ENCODE measurements at places on chromosomes 16 and 17.

DNA sequence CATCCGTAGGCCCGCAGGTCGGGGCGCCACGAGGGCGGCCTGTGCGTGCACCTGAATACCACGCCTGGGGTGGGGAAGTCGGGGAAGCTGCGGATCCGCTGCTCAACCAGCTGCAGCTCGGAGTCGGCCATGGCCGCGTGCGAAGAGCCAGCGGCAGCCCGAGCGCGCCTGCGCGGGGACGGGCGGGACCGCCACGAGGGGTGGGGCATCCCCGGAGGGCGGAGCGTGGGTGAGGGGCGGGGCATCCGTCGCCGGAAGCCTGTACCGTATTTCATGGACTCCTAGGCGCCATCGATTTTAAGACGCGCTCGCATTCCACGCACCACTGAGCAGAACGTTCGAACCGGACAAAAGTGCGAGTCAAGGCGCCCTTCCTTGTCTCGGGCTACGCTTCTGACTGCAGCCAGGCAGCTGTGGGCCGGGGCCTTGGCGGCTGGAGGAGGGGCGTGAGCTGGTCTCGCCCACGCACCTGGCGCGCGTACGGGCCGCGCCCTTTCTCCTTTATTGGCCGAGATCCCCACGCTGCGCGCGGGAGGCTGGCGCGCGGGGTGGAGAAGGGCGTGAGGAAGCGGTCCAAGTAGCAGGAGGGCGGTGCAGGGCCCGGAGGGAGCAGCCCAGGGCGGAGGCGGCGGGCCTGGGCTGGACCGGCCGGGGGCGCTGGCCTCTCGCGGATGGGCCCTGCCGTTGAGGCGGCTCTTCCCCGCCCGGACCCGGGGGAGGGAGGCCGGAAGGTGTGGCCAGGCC lies at the start of gene APRT:
Gene APRT, minus strand, starts transcription at position 160 of the 744 bp plus-strand sequence. Its CDS starts 29 bp downstream, at position 131.
- peak; percentile 93 for DNase-seq

DNA sequence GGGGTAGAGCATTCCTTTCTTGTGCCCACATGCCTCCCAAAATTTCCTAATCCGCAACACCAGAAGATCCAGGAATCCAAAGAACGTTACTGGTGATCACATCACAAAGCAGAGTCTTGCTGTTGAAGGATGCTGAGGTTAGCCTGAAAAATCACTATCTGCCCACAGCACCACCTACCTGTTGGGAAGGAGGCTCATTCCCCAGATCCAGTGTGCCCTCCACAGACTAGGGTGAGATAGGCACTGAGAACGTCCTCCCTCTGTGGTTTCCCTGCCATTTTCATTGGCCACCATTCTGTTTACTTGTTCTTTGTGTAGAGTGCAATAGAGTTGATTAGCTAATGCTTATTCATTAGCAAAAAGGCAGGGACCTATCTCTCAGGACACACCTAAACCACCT lies 30.3 kb downstream of the RCVRN start:
- no peak for DNase-seq

- DNase-seq: no peak
Measured at GRCh38 chr17:11557727-11558452, 40.4 kb upstream of the DNAH9 start.

DNA sequence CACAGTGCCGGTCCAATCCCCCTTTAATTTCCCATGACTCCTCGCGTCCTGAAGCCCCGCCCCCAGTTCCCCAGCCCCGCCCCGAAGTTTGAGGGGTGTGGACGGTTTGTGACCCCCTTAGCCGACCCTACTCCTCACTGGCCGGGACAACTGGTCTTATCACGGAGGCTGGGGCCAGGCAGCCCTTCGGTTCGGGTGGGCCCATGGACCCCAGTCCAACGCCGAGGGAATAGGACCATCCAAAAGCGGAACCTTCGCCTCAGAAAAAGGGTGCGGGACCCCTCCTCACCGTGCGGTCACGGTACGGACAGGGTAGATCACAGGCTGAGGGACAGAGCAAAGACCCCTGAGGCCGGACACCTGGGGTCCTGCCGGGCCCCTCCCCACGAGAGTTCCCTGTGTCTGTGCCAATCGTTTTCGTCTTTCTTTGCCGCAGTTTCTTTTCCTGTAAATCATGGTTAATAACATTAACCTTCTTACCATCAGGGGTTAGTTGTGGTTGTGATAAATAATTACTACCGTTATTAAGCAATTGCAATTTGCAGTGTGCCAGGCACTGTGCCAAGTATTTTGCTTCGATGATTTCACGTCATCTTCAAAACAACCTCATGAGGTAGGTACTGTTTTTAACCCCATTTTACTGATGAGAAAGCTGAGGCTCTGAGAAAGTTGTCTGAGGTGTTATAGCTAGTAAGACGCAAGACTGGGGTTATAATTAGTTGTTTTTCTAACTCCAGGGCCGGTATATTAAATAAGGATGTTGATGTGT lies 543 bp downstream of the TMUB2 start:
- peak; percentile 63 for DNase-seq

DNA sequence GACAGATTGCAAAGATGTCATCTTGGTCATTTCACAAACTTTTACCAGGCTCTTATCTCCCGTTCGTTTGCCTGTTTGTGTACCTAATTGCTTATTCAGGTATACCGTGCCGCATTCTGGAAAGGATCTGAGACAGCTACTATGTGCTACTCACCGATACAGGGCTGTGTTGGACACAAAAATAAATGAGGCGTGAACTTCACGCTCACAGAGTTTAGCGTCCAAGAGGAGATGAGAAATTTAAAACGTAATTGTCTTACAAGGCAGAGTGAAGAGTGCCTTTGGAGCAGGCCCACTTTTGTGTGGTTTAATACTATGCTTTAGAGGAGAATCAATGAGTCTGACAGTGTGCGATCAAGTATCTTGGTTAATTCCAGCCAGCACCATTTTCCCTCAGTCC lies 26.7 kb downstream of the MAF start:
- no peak for DNase-seq

GRCh38 chr17:76843703-76844484 lies 24.3 kb upstream of the MGAT5B start:
- no peak for DNase-seq

- no peak for DNase-seq
Measured at GRCh38 chr17:8322061-8322460, 12.0 kb downstream of the ARHGEF15 start.

DNA sequence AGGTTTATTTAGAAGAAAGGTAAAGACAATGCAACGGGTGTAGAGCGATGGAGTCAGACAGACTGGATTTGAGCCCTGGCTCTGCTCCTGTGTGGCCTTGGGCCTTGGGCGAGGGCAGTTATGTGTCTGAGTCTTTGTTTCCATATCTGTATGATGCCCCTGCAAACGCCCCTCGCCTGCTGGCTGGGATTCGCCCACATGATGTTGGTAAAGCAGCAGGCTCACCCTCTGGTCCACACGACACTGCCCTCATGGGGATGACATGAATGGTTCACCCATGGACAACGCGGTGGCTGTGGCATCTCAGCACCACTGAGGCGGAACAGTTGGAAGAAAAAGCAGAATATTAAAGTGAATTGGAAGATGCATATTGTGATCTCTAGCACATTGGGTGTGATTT lies 60.3 kb downstream of the FOXL1 start:
- DNase-seq: no peak

- no peak for DNase-seq
Measured at GRCh38 chr17:78568494-78569115, 8.6 kb downstream of the DNAH17 start.

- no peak for DNase-seq
Measured at GRCh38 chr17:20314834-20315233, 152.5 kb downstream of the LGALS9B start.

DNA sequence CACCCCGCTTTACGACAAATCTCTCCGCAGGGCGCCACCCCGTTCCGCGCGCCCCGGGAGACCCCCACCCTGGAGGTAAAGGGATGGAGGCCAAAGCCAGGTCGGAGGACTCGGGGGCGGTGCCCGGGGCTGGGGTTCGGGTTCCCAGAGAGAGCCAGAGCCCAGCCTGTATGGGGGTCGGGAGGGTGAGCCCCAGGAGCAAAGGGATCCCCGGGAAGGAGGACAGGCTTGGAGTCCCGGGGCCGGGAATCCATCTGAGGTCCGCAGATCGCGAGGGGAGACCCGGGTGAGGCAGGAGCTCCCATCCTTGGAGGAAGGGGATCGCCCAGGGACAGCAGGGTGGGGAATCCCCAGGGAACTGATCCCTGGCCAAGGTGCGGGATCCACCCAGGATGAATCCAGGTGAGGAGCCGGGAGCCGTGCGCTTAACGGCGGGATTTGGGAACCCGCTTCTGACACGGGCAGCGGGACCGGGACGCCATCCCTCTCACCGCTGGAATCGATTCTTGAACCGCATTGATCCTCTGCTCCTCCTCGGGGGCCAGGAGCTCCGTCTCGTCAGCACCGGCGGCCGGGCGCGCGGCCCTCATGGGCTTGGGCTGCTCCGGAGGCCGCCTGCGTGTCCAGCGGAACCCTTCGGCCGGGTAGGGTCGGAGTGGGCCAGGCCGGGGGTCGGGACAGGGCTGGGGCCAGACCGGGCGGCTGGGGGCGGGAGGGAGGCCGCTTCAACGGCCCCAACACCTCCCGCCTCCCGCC lies at the start of gene MMD:
Gene MMD, minus strand, starts transcription at position 657 of the 756 bp plus-strand sequence. Its CDS starts 140 bp downstream, at position 517.
- no peak for DNase-seq

- DNase-seq: no peak
Measured at GRCh38 chr17:80995131-80995530, 3.5 kb downstream of the CHMP6 start.

DNA sequence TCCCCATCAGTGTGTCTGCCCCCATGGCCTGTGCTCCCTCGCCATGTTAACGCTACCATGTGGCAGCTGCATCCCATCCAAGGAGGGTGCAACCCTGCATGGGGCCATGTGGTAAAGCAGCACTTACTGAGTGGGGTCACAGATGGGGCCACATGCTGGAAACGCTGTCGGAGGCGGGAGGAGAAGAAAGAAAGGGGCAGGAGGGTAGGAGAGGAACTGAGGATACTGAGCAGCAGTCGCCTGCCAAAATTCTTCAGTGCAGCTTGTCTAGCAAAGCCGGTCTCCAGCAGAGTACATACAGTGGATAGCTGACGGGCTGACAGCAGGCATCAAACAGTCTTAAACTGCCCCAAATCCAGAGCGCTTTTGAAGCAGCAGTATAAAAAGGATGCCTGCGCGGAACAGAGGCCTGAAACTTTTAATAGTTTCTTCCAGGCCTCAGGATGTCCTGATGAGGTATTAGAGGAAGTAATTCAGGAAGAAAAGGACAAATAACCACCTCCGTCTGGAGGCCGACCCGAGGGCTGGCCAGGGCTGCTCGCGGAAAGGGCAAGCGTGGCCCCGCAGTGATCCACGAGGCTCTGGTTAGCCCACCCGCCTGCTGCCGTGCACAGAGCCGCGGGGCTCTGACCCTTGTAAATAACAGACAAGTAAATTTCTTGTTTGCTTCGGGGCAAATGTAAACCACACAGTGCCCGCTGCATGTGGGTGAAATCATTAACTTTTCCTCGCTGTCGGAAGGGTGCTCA lies 149.0 kb downstream of the CCDC182 start:
- no peak for DNase-seq

DNA sequence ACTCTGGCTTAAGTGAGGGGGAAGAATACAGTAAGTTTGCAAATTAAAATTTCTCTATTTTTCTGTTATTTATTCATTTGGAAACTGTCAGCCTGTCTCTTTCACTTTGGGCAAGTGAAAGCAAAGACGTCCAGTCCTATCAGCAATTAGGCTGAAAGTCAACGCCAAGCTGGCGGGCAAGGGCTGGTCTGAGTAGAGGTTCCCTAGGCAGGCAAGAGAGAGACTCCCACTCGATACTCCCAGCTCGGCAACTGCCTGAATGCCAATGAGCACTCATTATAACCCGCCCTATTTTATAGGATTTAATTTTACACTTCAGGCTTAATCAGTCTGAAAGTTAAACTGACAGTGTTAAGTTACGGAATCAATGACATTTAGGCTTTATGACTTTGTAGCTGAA lies 14.3 kb upstream of the SLC38A8 start:
- DNase-seq: no peak

DNA sequence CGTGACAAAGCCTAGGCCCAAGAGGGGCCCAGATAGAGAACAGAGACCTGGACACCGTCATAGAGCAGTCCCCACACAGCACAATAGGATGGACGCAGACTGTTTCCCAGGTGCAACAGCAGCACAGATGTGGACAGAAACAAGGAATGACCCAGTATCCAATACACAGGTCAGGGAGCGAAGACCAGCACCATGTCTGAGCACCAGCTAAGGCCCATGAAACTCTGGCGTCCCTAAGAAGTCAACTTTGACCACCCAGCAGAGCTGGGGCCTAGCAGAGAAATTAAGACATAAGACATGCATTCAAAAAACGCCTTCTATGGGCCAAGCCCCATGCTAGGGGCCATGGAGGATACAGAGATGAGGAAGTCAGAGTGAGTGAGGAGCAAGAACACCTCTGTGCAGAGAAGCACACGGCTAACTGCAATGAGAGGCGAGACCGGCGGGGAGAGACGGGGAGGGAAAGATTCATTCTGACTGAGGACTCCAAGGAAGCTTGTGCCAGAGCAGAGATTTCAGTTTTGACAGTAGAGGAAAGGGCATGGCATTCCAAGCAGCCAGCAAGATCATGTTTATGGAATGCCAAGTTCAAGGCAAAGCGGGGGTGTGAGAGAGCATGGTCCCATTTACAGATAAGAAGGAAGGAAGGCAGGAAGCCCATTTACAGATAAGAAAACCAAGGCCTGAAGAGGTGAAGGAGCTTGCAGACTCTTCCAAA lies 50.8 kb downstream of the PITPNM3 start:
- no peak for DNase-seq

GRCh38 chr16:70760221-70760620 lies 40.7 kb downstream of the VAC14 start:
- no peak for DNase-seq

GRCh38 chr17:4199818-4200402 lies 56.9 kb downstream of the CYB5D2 start:
- DNase-seq: no peak

DNA sequence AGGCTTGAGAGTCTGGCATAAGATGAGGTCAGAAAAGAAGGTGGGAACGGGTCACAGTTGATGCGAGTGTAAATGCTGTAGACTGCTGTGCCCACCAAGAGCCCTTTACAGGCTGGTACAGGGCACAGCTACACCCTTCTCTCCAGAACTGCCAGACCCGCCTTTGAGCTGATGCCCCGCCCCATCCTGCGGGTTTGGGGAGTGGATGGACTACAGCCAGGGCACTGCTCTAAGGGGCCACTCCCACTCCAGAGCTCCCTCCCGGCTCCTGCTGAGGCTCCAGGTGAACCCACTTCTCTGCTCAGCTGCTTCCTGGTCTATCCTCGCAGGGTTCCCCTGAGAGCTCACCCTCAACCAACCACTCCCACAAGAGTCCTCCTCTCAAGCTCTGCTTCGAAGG lies 12.3 kb downstream of the MEIOB start:
- DNase-seq: no peak

DNA sequence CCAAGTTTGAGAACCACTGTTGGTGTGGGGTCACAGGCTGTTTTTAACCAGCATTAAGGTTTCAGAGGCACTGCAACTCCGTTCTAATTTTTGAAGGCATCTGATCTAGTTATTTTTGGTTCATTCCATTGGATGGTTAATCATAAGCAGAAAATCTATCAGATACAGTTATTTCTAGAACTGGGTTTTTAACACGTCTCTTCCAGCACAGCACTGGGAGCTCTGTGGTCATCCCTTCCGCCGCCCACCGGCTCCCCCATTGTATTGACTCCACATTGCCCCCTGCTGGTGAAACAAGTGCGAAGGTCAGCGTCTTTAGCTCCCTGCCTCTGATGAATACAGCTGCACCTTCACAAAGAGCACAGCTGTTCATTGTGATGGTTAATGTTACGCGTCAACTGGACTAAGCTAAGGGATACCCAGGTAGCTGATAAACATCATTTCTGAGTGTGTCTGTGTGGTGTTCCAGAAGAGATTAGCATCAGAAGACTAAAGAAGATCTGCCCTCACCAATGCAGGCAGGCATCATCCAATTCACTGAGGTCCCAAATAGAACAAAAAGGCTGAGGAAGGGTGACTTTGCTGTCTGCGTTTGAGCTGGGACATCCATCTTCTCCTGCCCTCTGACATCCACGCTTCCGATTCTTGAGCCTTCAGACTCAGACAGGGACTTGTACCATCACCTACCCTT lies 8.5 kb downstream of the CCL18 start:
- peak; percentile 82 for DNase-seq

Measured in CD8-positive, alpha-beta T cell (primary cell).